Skeletal muscle cell (primary cell): ENCODE measurements at places on chromosomes 13 and 19.

DNA sequence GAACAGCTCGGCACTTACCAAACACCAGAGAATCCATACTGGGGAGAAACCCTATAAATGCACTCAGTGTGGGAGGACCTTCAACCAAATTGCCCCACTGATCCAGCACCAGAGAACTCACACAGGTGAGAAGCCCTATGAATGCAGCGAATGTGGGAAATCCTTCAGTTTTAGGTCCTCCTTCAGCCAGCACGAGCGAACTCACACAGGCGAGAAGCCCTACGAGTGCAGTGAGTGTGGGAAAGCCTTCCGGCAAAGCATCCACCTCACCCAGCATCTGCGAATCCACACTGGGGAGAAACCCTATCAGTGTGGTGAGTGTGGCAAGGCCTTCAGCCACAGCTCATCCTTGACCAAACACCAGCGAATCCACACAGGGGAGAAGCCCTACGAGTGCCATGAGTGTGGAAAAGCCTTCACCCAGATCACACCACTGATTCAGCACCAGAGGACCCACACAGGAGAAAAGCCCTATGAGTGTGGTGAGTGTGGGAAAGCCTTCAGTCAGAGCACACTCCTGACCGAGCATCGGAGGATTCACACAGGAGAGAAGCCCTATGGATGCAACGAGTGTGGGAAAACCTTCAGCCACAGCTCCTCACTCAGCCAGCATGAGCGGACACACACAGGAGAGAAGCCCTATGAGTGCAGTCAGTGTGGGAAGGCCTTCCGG is 8.3 kb downstream of the ZNF135 start:
- DNase-seq = no peak

GRCh38 chr13:41897126-41897525 is 63.8 kb downstream of the VWA8 start:
- no peak for DNase-seq

- DNase-seq = no peak
Observed at GRCh38 chr19:38993271-38993670, 17.7 kb upstream of the FBXO17 start.

DNA sequence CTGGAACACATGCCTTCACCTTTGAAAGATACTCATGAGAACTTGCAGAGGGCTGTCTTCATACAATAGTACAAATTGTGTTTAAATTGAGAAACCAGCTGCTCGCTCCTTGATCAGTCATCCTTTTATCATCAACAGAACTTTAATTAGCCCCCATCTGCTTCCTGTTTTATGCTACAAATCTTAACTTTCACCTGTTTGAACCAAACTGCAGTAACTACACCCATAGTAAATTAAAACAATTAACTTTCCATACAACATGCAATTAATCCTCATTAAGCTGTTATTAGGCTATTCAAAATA is 85.2 kb downstream of the FOXO1 start:
- DNase-seq = no peak

DNA sequence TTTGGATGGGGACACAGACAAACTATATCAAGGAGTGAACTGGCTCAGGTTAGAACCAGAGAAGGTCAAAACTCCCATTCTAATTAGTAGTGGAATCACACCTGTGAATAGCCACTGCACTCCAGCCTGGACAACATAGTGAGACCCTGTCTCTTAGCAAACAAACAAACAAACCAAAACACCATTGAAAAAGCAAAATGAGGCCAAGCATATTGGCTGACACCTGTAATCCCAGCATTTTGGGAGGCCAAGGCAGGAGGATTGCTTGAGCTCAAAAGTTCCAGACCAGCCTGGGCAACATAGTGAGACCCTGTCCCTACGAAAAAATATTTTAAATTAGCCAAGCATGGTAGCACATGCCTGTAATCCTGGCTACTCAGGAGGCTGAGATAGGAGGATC is 39.1 kb upstream of the UBAC2 start:
- no peak for DNase-seq

DNA sequence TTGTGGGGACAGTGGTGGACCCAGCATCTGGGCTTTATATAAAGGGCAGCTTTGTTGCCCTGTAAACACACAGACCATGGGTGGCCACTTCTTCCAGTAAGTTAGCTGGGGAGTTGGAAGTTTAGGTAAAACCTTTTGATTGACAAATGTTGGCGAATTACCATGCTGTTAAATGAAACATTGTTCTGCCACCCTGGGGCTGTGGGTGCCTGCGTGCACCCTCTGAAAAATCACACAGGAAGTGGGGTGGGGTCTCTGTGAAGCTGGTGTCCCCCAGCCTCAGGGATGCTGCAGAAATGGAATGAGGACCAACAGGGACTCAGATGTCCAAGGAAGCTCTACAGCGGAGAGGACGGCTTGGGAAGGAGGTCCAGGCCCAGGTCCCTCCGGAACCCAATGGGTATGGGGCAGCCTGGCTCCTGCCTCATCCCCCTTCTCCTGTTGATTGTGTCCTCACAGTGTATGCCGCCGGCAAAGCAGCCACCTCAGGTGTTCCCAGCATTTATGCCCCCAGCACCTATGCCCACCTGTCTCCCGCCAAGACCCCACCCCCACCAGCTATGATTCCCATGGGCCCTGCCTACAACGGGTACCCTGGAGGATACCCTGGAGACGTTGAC is 2.8 kb upstream of the USF2 start:
- no peak for DNase-seq

DNA sequence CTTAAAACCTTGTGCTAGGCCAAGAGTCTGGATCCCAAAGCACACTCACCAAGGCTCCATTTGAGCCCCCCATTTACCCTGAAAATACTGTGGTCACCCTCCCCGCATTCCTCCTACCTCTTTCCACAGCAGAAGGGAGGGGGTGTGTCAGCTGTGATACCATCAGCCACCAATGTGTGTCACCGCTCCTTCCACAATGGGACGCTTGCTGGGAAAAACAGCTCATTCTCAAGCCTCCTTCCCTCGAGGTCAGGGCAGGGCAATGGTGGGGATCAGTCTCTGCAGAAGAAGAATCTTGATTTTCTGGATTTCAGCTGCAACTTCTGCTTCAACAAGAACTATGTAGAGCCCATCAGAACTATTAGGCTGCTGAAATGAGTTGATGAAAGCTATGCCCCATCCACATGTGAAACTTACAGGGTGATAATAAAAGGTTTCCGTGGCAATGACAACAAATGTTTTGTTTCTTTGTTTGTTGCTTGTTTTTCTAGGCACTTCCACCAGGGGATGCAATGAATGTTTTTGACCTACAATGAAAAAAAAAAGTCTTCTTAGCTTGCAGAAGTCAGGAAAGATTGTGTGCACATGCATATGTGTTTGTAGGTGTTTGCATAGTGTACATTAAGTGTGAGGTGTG is 26.4 kb upstream of the ZNF507 start:
- DNase-seq = no peak

- no peak for DNase-seq
Observed at GRCh38 chr13:51221674-51222036, 543 bp upstream of the FAM124A start.

DNA sequence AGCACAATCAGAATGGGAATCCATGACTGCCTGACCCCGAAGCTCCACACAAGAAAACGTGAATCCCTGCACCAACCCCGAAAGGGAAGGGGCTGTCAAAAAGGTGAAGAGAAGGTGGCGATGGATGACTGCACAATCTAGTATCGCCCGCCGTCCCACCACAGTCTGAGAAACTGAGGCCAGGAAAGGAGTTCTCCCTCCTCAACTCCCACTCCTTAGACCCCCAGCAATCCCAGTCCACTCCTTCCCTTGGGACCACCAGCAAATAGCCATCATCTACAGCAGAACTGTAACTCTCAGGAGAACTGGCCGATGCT is 451 bp downstream of the NOSIP start:
- no peak for DNase-seq

DNA sequence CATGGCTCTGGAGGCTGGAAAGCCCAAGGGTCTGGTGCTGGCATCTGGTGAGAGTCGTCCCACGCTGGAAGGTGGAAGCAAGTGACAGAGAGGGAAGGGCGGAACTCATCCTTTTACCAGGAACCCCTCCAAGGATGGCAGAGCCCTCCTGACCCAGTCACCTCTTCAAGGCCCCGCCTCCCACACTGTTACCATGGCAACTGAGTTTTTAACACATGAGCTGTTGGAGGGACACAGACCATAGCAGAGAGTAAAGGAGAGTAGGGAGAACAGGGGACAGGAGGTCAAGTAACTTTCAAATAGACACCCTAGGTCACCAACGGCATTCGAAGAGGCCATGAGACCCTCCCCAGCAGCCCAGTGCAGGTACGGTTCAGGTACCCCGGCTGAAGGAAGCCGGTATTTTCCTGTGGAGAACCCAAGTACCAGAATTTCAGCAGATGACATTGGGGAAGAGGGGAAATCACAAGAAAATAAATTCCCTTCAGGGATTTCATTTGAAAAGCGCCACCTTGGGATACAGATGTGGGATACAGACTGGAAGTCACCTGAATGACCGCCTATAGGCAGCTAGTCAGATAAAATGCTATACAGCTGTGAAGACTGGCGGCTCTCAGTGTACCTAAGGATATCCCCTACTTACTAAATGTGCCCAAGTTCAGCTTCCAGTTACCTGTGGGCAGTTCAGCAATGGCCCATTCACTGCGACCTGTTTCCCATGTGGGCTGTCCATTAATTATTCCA is 8.0 kb downstream of the IL17D start:
- DNase-seq = no peak

DNA sequence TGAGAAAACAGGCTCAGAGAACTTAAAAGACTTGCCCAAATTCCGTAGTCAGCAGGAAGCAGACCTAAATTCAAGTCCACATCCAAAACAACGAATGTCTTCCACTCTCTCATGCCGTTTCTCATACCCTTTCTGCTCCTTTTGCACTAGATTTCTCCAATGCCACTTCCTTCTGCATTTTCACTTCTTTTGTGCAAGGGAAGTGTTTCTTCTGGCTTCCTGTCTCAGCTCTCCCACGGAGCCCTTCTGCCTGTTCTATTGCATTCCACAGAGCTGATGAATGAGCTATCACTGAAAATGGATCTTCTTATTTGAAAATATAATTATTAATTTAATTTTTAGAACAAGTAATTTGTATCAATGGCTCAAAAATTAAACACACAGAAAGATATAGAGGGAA is 56.1 kb upstream of the STK24 start:
- no peak for DNase-seq

GRCh38 chr13:80054806-80055205 is 286.1 kb downstream of the SPRY2 start:
- no peak for DNase-seq

DNA sequence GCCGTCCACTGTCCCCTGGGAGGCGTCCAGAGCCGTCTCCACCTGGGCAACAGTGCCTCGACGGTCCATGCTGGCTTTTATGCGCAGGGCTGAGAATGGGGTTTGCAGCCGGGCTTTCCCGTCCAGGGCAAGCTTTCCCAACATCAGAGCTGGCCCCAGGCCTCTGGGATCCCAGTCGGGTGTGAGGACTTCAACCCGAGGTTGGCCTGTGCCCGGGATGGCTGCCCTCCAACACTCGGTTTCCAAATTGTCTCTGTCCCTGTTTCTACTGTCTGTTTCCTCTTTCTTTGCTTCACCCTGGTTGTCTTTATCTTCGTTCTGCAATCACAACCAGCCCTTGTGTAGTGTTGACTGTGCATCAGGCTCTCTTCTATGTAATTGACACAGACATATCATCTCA is at the start of gene IFNL4:
IFNL4 (minus strand) TSS at position 51 of the 400 bp plus-strand sequence.
- DNase-seq = no peak

DNA sequence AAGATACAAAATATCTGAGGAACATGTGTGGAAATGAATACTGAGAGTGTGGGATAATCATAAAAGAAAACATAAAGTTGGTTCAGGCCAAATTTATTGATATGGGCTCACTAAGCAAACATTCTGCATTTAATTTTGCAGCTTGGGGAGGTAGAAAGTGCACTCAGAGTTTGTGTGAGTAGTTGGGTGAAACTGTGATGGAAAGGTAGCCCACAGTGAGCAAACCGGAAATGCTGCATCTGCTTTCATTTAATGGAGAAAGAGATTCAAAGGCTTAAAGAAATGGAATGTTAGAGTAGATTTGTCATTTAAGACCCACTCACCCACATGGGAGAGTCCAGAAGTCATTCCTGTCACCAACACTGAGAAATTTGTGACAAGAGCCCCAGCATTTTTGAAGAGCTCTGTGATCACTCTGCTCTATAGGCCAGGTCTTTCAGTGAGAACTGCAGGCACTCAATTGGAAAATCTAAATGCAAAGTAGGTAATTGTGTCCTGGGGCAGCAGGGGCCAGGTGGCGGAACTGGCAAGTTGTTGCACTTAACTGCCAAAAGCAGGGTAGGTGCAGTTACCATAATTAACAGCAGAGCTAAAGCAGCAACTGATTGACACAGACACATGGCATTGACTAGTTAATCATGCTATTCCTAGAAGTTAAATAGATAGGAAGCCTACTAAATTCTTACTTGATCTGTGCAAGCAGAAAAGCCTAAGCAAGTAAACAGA is 1228.3 kb upstream of the PCDH20 start:
- DNase-seq = no peak

DNA sequence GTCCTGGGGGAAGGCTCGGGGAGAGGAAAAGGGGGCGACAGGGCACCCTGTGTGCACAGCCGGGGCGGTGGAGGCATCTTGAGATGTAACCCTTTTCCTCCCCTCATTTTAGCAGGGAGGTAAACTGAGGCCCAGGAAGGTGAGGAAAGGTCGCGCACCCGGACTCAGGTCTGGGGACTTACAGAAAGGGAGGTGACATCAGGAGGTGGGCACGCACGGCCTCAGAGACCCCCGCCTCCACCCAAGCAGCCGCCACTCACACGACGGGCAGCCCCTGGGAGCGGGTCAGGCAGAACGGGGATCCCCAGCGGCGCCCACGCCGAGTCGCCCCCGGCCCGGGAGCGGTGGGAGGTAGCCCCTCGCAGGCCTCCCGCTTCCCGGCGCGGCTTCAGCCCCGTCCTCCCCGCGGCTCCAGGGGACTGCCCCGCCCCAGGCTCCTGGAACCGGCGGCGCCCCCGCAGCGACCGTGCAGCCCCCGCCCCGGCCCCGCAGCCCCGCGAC is 477 bp downstream of the PIP5K1C start:
- DNase-seq = no peak

DNA sequence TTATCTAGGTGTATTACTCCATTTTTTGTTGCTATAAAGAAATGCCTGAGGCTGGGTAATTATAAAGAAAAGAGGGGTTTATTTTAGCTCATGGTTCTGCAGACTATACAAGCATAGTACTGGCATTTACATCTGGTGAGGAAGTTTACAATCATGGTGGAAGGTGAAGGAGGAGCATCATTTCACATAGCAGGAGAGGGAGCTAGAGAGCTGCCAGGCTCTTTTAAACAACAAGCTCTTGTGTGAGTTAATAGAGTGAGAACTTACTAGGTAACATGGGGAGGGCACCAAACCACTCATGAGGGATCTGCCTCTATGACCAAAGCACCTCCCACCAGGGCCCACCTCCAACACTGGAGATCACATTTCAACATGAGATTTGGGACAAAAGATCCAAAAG is 221.7 kb upstream of the GPC6 start:
- no peak for DNase-seq

- no peak for DNase-seq
Observed at GRCh38 chr13:29315847-29316246, 279.6 kb downstream of the SLC7A1 start.
